RPMI7951 (cell line): ENCODE measurements at places on chromosomes 7 and 10. TPM values are rescaled to one million over a fixed set of nuclear protein-coding genes. Genes with fewer than 3 reads are reported as not detected.

DCLRE1C gene
- total RNA-seq = 19.9 and 22.9 TPM in 2 replicates

SCART1 gene
- 0.10 and 0.24 TPM in 2 replicates for total RNA-seq

ZPBP gene
- total RNA-seq = not detected in 2 replicates

DNA sequence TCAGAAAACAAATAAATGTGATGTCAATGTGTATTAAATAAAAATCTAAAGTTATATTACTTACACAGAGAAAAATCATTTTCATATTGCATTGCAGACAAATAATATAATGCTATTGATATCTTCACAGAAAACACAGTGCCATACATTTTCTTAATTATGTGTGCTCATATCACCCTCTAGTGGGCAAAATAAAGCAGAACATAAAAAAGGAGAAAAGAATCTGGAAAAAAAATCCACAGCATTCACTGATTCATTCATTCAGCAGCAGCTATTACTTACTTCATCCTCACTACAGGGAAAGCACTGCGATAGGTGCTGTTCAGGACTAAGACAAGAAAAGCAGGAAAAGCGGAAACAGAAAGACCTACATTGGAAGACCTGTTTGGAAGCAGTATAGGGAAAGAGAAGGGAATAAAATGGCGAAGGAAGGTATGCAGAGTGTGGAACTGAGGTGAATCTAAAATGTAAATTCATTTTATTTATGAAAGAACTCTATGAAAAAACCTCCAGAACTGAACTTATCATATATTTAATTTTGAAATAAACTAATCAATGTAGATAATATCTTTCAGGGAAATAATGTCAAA lies 73.2 kb downstream of the POT1 start:
- peak; percentile 29 for DNase-seq
